ENCODE measurements at places on chromosomes 2 and 18.

- no peak for DNase-seq
These were observed 37.5 kb downstream of the MGAT4A start for GRCh38 chr2:98693477-98693876.

DNA sequence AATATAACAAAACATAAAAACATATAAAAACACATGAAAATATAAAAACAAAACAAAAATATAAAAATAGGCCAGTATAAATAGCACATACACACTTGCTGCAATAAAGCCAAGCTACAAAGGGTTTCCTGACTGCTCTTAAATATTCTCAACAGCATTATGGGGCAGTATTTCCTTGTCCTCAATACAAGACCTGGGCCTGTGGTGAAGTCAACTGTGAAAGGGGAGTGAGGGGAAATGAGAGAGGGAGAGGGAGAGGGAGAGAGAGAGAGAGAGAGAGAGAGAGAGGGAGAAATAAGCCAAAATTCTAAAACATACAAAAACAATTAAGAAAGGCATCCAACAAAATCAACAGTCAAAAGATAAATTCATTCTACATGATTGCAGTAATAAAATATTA lies 82.6 kb upstream of the NEDD4L start:
- DNase-seq = no peak

GRCh38 chr2:67208887-67209500 lies 188.1 kb upstream of the ETAA1 start:
- no peak for DNase-seq

GRCh38 chr2:52916981-52917380 lies 850.6 kb upstream of the CHAC2 start:
- DNase-seq = no peak

DNA sequence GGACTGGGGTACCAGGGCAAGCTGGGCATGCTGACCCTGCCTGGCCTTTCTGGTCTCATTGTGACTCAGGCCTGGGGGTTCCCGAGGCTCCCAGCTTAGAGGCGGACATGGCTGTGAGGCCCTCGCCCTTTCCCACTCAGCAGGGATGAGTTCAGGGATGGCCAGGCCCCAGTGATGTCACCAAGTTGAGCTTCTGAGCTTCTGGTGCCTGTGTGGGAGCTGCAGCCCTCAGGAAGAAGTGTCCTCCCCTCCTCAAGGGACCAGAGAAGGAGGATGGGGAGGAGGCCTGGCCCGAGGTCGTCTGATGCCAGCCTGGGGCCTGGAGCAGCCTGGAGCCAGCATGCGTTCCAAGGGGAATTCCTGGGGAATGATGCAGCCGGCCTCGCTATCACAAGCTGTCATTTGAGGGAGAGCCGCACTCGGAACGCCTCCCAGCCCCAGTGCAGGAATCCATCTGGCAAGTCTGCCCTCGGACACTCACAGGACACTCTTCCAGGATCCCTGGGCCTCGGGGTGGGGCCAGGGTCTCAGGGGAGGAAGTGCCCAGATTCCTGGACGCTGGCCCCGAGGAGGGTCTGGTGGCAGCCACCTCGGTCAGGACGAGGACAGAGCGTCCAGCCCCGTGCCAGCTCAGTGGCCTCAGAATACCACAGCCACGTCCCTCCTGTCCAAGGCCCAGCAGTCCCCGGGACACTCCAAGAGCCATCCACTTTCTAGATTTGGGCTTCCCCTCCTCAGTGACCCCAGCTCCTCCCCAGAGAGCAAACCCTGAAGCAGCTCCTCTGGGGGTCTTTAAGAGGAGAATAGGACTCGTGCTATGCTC lies 61.2 kb upstream of the GPC1 start:
- DNase-seq = peak; percentile 75

DNA sequence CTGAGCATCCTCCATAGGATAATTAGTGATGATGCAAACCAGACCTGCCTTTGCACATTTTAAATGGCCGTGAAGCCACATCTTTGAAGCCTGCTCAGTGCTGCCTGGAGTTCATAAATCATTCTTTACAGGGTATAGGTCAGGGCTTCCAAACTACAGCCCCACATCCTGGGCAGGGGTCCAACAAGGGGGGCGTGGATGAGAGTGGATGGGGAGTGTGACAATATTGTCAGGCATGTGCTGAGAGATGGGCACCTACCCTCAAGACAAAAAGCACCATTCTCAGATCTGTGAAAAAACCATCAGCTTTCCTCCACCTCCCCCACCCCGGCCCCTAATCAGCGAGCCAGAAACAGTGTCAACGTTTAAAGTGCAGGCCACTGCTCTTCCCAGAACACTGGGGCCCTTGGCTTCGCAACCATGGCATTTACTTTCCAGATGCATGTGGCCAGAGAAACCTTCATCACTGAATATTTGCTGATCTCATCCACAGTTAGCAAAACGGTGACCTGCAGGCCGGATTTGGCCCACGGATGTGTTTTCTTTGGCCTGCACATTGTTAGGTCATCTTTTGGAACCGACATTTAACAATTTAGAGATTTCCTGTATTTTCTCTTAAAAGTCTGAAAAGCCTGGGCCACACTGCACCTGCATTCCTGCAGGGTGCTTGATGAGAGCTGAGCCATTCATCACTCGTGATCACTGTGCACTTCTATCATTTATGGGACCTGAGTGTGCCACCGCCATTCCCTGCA lies 130.7 kb downstream of the ANKRD44 start:
- no peak for DNase-seq

- no peak for DNase-seq
These were observed 59.5 kb downstream of the DIPK1C start for GRCh38 chr18:74397572-74397971.

- peak; percentile 17 for DNase-seq
These were observed 142.6 kb upstream of the MSH6 start for GRCh38 chr2:47640356-47640755.

GRCh38 chr2:149164296-149164695 lies 125.8 kb downstream of the LYPD6B start:
- no peak for DNase-seq

- DNase-seq = no peak
These were observed 221.7 kb downstream of the CDH20 start for GRCh38 chr18:61554946-61555361.

DNA sequence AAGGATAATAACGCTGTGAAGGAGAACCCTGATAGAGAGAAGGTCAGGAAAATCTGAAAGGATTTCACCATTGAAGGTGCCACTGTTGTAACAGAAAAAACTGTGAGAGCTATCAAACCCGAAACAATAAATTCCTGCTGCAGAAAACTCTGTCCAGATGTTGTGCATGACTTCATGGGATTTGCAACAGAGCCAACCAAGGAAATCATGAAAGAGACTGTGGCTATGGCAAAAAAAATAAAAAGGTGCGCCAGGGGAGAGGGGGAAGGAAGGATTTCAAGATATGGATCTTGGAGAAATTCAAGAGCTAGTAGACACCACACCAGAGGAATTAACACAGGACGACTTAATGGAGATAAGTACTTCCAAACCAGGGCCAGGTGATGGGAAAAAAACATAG lies 88.0 kb downstream of the LDLRAD4 start:
- no peak for DNase-seq

DNA sequence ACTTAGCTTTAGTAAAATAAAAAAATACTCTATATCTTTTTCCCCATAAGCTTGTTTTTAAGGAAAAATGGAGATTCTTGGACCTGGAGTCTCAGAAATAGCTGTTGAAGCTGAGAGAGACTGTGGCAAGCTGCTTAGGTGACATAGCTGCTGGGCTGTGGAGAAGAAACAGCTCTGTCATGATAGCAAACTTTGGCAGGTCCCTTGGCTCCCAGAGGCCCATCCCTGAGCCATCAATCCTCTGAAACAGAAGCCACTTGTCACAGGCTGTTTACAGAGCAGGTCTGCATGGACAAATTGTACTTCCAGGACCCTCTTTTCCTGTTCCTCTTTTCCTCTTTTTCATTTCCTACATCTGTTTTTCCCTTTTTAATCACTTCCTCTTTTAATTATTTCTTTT lies 1370.1 kb upstream of the CRIM1 start:
- DNase-seq = no peak

- DNase-seq = no peak
These were observed 50.7 kb downstream of the TRAPPC12 start for GRCh38 chr2:3430172-3430571.

GRCh38 chr2:204722691-204723090 lies 177.4 kb downstream of the PARD3B start:
- no peak for DNase-seq

GRCh38 chr2:29351248-29351647 lies 236.0 kb downstream of the CLIP4 start:
- no peak for DNase-seq

DNA sequence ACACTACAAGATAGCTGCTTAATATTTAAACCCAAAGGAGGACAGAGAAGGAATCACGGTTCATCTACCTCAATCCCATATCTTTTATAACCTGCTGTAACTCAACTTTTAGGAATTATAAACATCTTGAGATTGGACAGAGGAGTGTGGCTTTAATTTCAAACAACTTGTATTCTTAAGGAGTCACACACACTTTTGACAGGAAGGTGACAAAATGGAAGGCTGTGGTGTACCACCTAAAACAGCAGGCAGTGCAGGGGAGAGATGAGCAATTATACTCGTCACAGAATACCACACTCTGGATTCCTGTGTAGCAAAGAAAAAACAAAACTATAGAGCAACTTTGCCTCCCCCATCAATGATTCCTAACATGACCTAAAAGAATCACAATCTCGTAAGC lies 194.8 kb downstream of the ZEB2 start:
- no peak for DNase-seq

GRCh38 chr18:6775702-6776101 lies 46.2 kb downstream of the ARHGAP28 start:
- DNase-seq = no peak

GRCh38 chr2:39418491-39418890 lies 18.6 kb downstream of the MAP4K3 start:
- no peak for DNase-seq

DNA sequence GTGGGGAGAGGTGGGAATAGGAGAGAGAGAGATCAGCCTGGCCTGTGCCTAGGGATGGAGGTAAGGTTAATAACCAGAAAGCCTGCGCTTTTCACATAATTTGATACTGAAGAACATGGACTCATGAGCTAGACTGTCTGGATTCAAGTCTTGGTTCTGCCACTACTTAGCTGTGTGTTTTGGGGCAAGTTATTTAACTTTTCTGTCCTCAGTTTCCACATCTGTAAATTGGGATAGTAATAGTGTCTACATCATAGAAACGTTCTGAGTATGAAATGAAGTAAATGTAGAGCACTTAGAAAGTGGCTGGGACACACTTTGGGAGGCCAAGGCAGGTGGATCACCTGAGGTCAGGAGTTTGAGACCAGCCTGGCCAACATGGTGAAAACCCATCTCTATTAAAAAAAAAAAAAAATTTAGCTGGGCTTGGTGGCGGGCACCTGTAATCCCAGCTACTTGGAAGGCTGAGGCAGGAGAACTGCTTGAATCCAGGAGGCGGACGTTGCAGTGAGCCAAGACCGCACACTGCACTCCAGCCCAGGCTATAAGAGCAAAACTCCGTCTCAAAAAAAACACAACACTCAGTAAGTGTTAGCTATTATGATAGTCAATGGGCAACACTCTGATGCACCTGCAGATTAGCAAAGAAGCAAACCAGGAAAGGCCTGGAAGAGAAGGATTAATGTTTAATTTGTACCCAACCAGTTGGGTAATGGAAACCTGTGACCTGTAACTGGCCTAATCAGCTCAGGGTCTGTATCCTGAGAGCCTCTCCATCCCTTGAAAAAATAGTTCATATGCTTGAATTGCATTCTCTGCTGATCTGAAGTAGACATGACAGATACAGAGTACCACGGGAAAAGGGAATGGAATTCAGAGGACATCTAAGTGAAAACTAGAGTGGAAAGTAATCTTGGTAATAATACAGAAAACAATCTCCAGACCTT lies 6.8 kb downstream of the GALM start:
- no peak for DNase-seq

DNA sequence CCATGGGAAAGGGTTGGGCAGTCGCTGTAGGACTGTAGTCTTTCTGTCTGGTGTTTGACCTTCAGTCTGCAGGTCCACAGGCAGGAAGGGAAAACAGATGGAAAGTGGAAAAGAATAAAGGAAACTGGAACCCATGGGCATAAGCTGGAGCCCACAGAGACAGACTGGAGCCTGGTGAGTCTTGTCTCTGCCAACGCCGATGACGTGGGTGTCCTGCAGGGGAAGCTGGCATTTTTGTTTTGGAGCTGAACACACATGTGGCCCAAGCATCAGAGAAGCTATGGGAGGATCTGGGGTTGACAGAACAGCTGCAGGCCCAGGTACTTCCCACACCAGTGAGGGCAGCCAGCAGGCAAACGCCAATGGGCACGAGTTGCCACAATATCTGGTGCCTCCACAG lies 28.2 kb upstream of the SOCS6 start:
- DNase-seq = no peak

DNA sequence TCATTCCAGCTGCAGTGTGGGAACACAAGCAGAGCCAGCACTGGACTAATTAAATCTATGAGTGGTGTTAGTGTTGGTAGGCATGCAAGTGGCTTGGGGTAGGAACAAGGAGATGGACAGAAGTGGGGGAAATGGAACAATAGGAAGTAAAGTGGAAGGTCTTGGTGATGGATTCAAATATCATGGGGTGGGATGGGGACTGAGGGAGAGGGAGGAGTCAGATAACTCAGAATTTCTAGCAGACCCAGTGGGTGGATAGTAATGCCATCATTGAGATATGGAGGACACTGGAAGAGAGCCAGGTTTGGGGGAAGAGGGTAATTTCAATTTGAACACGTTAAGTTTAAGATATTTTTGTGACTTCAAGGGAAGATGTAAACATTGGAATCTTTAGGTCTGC lies 2.9 kb upstream of the LNPK start:
- no peak for DNase-seq

- DNase-seq = no peak
These were observed 76.6 kb upstream of the GRB14 start for GRCh38 chr2:164697688-164698461.

- peak; percentile 82 for DNase-seq
These were observed 107.4 kb upstream of the KCTD1 start for GRCh38 chr18:26655525-26656430.

- no peak for DNase-seq
These were observed 71.2 kb downstream of the SPATS2L start for GRCh38 chr2:200377355-200378336.

- peak; percentile 61 for DNase-seq
These were observed 7.3 kb downstream of the CAPN10 start for GRCh38 chr2:240593703-240594451.

DNA sequence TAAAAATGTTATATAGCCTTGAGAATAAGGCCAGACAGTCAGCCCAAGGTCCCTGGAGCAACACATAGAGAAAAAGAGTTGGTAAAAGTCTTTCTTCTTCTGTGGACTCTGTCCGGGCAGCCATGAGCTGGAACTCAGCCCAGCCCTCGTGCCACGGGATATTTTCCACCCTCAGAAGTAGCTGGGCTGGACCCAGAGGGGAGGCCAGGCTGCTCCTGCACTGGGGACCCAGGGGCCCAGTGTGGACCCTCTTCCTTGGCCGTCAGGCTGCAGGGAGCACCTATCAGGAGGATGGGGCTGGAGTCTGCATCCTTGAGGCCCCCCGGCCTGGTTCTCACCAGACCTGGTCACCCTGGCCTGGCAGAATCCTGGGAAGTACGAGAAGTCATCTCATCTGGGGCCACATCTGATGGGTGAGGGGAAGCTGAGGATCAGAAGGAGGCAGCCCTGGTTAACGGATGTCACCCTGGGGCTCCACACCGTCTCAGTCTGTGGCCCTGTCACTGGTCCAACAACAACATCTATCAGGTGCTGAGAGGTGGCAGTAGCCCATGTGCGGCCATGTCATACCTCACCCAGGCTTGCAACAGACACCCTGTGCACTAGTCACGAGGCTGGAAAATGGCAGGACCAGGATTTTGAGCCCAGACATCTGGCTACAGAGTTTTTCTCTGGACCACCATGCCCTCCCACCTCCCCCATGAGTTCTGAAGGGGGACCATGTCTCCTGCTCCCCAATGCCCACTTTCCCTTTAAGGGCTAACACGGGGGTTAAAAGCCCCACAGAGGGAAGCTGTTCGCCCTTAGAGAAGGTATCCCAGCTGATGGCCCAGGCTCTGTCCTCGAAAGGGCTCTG lies 33.0 kb downstream of the SDC1 start:
- no peak for DNase-seq
